ENCODE measurements at places on chromosomes 4 and X.
A peak's percentile ranks its signal among the peaks of the same experiment; 100 is the strongest.

- no peak for DNase-seq
Observed at GRCh38 chr4:72136429-72136828, 104.6 kb downstream of the NPFFR2 start.

- no peak for DNase-seq
Observed at GRCh38 chr4:140612357-140612756, 43.6 kb upstream of the UCP1 start.

GRCh38 chrX:105869701-105870100 is 47.4 kb downstream of the NRK start:
- no peak for DNase-seq

- DNase-seq, result no peak
Observed at GRCh38 chrX:115173181-115173580, 16.0 kb upstream of the RBMXL3 start.

- DNase-seq, result no peak
Observed at GRCh38 chr4:40608628-40609027, 21.0 kb downstream of the RBM47 start.

DNA sequence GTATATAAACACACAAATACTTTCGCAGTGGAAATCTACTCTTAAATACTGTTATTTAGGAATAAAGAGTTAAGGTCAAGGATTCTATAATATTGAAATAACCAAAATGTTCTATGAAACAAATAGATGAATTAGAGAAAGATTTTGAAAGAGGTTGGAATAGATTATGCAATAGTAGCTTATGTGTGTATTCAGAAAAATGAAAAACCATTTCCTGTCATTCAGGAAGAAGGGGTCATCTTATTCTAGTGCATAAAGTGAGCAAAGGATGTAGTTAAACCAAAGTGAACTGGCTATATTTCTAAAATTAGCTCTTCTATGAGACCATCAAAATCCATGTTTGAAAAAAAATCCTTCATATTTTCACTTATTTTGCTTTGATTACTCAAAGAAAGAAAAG is 30.0 kb upstream of the MYOZ2 start:
- DNase-seq, result no peak

GRCh38 chr4:105543346-105543745 is 9.1 kb upstream of the ARHGEF38 start:
- DNase-seq, result no peak

DNA sequence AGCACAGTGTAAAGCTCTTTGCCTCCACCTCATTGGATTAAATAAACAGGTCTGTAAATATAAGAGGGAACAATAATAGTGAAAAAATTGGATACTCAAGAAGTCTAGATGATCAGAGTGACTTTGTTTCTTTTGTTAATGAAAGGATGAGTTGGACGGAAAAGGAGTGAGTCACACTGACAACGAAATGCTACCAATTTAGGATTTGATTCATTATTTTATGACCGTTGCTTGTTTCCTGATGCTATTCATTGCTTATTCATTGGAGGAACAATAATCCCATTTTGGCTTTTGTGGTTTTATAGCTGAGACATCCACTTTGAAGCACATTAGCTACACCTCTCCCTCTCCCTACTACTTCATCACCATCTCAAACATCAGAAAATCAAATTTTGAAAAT is 74.4 kb upstream of the DYNLT3 start:
- no peak for DNase-seq

DNA sequence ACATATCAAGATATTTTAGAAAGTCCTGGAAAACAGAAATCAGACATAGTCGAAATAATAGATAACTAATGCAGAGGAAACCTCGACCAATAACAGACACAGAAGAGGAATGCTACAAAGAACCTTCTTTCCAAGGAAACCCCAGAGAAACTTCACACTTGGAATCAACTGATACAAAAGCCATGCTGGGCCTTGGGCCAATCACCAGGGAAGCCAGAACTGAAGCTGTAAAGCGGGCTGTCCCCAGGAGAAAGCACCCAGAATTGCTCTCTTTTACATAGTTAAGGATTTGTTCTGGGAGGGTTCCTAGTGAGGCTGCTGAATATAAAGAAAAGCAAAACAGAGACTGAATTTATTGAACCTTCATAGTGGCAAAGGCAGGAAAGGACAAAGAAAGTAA is 100.5 kb downstream of the PRDM5 start:
- no peak for DNase-seq

DNA sequence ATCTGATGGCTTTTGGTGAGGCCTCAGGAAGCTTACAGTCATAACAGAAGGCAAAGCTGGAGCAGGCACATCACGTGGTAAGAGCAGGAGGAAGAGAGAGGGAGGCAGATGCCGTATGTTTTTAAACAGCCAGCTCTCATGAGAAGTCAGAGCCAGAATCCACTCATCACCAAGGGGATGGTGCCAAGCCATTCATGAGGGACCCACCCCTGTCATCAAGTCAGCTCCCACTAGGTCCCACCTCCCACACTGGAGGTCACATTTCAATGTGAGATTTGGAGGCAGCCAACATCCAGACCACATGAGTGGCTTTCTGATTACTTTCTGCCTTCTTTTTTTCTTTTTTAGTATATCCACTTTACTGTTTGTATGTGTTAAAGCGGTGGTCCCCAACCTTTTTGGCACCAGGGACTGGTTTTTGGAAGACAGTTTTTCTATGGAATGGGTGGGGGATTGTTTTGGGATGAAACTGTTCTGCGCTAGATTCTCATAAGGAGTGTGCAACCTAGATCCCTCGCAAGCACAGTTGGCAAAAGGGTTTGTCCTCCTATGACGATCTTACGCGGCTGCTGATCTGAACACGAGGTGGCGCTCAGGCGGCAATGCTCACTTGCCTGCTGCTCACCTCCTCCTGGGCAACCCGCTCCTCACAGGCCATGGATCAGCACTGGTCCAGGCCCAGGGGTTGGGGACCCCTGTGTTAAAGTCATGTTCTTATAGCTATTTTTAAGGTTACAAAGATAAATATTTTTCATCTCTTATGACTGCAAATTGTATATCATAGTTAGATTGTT is 61.7 kb downstream of the SLIT2 start:
- DNase-seq, result no peak

DNA sequence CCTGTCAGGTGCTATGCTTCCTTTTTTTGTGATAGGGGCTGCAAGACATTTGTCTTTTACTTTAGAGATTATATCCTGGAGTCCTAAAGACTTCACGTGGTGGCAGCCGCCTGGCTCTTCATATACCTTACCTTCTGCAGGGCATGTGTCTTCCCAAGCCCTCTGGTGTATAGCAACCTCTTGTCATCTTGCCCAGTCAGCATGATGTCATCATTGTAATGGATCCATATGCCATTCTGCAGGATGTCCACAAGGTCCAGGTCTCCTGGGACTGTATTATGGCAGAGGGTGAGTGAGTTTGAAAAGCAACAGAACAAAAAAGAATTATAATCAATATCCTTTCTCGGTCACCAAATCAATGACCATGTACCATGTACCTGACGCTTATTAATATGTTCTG is 82.2 kb upstream of the SCOC start:
- DNase-seq, result no peak

GRCh38 chrX:150842198-150842685 is 56.2 kb downstream of the CD99L2 start:
- no peak for DNase-seq

- DNase-seq, result no peak
Observed at GRCh38 chr4:86338989-86339388, 20.9 kb downstream of the MAPK10 start.

- peak; percentile 30 for DNase-seq
Observed at GRCh38 chrX:154732421-154733065, 18.3 kb downstream of the GAB3 start.

- no peak for DNase-seq
Observed at GRCh38 chr4:61549336-61549735, 349.2 kb downstream of the ADGRL3 start.

GRCh38 chr4:77921701-77922100 is 59.1 kb downstream of the MRPL1 start:
- DNase-seq, result no peak

DNA sequence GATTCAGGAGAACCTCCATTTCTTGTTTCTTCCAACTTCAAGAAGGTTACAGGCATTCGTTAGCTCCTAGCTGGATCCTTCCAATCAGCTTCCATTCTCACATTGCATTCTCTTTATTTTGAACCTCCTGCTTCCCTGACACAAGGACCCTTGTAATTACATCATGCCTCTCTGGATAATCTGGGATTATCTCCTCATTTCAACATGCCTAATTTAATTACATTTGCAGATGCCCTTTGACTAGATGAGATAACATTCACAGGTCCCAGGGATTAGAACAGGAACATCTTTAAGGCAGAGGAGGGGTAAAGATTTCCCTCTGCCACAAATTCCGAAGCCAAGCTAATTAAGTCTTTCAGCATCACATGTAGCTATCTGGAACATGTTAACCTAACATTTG is 753.8 kb upstream of the PCDH7 start:
- DNase-seq, result no peak

DNA sequence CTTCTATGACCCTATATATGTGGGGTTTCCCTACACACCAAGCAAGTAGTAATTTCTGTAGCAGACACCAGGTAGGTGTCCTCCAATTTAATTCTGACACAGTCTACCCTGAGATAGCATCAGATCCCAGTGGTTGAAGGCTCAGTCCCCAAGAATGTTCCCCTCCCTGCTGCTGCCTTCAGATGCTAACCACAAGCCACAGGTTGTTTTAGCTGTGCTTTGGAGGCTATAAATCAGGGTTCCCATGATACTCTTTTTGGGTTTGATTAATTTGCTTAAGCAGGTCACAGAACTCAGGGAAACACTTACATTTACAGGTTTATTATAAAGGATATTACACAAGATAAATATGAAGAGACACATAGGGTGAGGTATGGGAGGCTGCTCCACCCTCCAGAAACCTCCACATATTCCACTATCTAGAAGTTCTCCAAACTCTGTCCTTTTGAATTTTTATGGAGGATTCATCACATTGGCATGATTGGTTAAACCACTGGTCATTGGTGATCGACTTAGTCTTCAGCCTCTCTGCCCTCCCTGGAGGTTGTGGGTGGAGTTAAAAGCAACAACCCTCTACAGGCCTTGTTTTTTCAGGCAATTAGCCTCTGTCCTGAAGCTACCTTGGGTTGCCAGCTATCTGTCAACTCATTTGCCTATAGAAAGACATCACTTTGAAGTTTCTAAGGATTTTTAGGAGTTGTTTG is 50.8 kb downstream of the GRIA2 start:
- DNase-seq, result no peak

DNA sequence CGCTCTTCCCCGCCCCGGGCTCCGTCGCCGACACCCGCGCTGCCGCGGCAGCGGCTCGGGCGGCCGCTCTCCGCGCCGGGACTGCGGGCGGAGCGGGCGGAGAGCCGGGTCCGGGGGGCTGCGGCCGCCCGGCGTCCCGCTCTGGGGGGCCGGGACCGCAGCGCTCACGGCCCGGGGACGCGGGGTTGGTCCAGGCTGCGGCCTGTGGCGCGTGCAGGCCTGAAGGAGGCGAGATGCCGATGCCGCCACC is 492 bp downstream of the GALNT7 start:
- no peak for DNase-seq

DNA sequence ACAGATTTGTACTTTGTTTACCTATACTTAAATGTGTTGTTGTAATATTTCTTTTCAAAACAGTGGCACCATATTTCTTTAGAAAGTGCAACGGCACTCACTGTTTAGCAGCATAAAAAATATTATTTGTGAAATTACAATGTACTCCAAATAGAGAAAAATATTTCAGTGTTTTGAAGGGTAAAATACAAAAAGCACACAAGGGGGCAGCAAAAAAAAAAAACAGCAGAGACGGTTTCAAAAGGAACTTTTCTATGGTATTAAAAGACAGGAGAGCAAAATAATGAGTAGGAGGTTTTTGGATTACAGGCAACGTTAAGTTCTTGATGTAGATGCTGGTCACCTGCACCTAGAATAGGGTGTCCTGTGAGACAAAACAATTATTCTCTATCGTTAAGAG is 2.0 kb downstream of the NUDT11 start:
- DNase-seq, result no peak

All from KG1 (cell line).